ENCODE measurements at places on chromosomes 11 and 22.

DNA sequence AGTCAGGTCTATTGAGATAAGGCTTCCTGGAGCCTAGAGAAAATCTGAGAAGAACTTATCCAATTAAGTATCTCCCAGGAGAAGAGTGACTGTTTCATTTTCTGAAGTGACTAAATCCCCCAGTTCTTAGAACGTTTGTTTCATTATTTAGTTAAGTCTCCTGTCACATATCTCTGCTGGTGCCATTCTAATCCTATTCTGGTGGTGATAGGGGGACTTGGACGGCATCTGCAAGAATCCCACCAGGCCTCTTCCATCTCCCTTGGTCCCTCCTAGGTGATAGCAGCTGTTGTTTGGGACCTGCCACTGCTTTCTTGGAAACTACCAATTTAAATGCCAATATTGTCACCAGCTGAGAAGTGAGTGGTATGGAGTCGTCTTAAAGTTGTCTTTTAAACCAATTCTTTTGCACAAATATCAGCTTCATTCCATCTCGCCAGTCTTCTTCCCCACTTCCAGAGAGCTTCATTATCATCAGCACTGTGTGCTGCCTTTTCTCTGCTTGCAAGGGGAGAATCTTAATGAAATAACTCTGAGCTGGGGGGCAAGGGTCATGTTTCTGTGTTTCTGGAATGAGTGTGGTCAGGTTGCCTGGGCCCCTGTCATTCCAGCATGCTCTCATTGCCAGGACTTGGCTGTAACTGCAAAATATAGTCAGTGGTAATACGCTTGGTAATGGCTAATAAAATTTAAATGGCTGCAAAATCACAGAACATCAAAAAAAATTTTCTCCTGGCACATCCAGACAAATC lies 104.8 kb downstream of the LDLRAD3 start:
- no peak for DNase-seq

- DNase-seq, result no peak
Measured at GRCh38 chr22:20885017-20885556, 26.3 kb downstream of the SNAP29 start.

DNA sequence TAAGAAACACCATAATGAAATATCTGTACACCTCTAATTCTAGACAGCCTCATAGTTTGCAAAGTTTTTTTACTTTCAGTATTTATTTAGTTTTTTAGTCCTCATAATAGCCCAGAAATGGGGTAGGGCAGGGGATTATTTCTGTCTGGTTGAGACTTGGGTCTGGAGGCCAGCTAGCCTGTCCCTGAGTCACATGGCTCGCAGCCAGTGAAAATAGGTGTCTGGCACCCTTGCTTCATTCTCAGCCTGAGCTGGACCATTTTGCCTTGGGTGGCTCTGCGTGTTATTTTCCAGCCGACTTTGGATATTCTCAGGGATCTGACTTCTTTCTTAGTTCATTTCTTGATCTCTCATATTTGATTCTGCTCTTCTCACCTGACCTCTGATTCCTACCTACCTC lies 123.9 kb upstream of the NARS2 start:
- no peak for DNase-seq

GRCh38 chr11:72576243-72576595 lies 98.0 kb downstream of the PDE2A start:
- no peak for DNase-seq

DNA sequence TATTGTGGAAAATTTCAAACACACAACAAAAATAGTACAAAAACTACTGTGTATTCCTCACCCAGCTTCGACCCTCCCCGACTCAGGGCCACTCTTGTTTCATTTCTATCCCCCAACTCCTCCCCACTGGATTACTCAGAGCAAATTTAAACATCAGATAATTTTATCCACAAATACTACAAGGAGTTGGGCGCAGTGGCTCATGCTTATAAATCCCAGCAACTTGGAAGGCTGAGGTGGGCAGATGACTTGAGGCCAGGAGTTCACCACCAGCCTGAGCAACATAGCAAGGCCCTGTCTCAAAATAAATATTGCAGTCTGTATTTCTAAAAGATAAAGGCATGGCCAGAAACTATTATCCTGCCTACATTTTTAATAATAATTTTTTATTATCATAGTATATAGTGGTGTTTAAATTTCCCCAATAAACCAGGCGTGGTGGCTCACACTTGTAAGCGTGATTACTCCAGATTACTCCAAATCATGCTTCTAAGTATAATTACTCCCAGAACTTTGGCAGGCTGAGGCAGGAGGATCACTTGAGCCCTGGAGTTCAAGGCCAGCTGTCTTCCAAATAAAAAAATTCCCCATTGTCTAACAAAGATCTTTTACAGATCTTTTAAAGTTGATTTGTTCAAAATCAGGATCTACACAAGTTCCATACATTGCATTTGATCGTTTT lies 39.8 kb downstream of the LRRC32 start:
- no peak for DNase-seq

DNA sequence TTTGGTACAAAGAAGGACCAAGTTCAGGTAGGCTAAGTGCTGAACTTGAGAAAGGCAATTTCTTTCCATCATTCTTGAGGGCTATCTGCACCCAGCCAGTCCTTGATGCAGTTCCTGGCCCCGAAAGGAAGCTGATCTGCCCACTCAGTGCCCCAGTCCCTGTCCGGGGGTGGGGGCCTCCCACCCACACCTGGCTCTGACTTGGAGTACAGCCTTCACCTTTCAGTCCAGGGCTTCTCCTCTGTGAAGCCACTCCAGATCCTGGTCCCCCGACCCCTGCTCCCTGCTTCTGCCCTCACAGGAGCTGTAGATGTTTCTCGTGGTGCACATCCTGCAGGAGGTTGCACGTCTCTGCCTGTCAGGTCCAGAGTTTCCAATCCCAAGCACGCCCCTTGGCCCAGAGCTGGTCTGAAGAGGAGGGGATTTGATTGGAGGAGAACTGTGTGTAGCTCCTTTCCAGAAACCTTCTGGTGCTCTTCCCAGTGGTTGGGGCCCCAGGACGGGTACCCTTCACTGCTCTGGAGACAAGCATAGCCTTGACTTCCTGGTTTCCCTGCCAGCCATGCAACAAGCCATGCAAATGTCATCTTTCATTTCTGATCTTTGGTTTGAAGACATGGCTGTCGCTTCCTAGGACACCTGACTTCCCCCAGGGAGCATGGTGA lies 75.3 kb downstream of the BCR start:
- DNase-seq, result no peak

DNA sequence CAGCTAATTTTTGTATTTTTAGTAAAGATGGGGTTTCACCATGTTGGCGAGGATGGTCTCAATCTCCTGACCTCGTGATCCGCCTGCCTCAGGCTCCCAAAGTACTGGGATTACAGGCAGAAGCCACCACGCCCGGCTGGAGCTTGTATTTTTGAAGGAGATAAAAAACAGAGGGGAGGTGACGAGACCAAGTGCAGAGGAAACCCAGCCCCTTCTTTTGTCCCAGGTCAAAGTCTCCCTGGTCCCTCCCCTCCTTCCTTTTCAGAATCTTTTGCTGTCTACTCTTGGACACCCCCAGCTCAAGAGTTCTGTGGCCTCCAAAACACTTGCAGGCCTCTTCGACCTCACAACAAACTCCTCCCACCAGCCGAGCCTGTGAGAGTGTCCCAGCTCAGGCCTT lies 12.2 kb upstream of the TMEM184B start:
- DNase-seq, result no peak

DNA sequence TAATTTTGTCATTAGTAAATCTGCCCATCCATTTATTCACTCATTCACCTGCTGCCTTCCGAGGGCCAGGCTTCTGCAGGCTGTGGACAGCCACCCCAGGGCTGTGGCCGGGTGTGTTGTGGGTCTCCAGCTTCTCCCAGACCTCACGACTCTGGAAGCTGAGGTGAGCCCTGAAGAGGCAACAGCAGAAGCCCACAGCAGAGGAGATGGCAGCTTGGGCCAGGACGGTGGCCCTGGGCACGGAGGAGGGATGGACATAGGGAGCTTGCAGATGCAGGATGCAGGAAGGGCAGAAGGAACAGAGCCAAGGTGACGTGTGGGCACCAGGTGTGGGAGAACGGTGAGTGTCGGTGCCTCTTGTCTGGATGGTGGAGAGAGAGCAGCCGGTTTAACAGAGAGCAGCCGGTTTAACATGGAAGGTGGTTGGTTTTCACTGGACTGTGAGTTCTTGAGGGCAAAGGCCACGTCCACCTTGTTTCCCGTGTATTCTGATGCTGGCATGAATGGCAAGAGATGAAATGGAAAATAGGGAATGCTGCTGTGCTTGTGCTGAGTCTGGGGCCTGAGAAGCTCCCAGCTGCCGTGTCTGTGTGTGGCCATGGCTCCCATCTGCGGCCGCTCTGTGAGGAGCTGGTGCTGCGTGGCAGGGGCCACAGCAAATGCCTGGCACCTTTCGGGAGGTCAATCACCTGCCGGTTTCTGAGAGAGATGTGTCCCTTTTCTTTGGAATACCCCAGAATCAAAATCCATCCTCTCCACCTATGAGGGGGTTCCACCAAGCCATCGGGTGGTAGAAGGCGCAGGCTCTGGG lies 669.9 kb downstream of the BRD1 start:
- no peak for DNase-seq

GRCh38 chr11:96259134-96259830 lies 83.7 kb downstream of the MAML2 start:
- no peak for DNase-seq

Data from brain pericyte (primary cell).